Gastroesophageal sphincter (tissue), 4 donors: ENCODE measurements at places on chromosomes 4 and X.
A peak's percentile ranks its signal among the peaks of the same experiment; 100 is the strongest.

- ATAC-seq: peak; percentile 61
Observed at GRCh38 chr4:175971388-175972179, 94.1 kb upstream of the WDR17 start.

DNA sequence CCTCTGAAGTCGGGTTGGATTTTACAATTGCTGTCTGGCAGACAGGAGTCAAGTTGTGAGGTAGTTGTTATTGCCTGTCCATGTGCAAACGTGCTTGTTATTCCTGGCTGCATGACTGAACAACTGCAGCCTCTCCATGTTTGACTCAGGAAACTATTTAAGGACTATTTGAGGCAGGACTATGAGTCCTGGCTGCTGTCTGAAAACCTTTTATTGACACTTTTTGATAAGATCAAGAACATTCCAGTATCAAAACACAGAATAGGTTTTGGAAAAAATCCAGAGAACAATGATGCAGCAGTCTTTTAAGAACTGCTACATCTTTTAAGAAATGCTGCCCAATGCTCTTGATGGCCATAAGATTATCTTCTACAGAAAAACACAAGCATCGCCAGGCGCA lies 10.0 kb upstream of the SPRY1 start:
- no peak for ATAC-seq

GRCh38 chrX:79181401-79181800 lies 36.9 kb downstream of the GPR174 start:
- no peak for ATAC-seq

DNA sequence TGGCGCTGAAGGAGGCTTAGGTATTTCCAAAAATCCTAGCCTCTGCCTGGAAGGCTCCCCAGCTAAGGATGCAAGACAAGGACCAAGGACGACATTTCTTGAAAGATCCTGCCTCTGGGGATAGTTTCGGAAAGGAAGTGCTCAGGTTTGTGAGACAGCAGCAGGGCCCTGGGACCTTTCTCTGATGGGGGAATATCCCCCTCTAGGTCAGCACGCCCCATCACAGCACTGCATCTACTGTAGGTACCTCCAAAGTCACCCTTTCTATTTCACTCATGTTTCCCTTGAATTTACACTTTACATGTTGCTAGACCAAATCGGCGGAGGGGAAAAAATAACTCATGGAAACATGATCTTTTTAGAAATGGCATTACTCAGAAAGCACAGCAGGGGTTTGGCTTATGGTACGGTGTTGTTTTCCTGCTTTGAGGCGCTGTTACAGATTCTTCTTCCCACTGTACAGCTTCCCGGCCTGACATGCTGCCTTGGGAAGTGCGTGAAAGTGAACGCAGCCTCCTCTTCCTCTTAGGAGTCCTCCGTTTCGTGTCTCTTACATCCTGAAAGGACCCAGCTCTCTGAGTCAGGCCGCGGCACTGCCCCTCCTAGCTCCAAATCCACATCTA lies 77.2 kb upstream of the DHRSX start:
- ATAC-seq: no peak

DNA sequence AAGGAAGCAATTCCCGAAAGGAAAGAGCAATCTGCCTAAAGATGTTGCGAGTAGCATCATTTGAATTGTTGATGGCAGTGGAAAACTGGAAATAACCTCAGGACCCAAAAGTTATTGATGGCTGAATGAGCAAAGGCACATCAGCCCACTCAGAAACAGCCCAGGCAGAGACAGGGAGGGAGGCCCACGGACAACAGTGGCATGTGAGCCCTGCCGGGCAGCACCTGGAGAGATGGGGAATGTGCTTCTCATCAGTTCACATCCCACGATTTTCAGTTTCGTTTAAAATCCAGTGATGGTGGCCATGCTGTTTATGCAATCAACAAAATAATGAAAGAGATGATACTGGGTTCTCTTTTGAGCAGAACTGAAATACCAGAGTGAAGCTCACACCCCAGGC lies 80.0 kb downstream of the JAKMIP1 start:
- ATAC-seq: no peak

DNA sequence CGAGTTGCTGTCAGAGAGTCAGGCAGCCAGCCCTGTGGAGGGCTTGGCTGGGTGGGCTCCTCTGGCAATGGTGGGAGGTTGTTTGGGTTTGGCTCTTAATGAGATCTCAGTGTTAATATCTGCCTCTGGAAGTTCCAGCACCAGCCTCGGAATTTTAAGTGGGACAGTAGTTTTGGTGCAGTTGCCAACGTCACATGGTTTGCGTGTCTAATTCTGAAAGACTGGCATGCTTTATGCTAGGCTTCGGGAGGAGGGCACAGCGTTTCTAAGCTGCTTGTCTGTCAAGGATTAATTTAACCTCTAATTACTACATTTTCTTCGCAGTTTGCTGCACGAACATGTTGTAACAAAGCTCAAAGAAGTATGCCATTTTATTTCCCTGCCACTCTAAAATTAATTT lies 9.2 kb downstream of the MAMLD1 start:
- ATAC-seq: no peak

- ATAC-seq: no peak
Observed at GRCh38 chr4:185999207-185999606, 69.7 kb upstream of the TLR3 start.

DNA sequence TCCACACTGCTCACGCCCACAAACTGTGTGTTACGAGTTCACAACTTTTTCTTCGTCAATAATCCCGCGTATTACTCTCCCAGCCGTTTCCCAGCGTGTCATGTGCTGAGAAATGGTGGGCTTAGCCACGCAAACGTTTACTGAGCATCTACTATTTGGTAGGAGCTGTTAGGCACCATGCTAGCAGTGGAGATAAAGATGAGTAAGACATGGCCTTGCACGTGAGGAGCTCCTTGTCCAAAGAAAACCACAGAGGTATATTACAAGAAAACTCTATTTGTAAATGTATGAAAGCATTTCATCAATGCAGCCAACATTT lies 821 bp upstream of the TMEM128 start:
- ATAC-seq: no peak

- ATAC-seq: no peak
Observed at GRCh38 chr4:40828661-40829060, 78.9 kb downstream of the NSUN7 start.

DNA sequence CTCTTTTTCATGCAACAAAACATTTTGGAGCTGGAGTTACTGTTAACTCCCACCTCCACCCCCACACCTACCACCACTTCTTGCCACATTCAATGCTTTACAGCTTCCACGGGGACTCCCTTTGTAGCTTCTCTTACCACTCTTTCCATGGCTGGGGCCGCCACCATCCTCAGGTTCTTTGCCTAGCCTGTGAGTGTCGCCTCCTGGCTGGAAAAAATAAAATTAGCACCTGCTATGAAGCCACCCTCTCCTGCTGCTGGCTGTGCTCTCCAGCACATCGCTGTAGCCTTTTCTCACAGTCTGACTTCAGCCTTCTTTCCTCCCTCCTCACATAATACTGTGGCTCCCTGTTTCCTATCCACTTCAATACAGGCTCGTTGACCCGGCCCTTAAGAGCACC lies 114.4 kb downstream of the FRAS1 start:
- no peak for ATAC-seq

- ATAC-seq: no peak
Observed at GRCh38 chr4:180423712-180424057, 1819.5 kb upstream of the TENM3 start.

- no peak for ATAC-seq
Observed at GRCh38 chrX:105460376-105460775, 239.9 kb upstream of the TEX13A start.

DNA sequence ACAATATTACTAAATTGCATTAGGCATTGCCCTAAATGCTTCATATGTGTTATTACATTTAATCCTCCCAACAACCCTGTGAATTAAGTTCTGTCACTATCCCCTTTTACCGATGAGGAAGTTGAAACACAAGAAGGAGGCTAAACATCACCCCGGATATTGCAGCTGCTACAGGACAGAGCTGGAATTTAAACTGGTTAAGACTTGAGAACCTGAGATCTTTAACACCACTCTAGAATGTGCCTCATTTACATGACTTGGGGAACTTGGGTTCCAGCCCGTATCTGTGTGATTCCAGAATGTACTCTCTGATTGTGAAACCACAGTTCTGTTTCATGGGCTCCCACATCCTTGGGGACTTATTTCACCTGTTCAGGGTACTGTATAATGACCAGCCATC lies 165.1 kb upstream of the PPARGC1A start:
- ATAC-seq: no peak

DNA sequence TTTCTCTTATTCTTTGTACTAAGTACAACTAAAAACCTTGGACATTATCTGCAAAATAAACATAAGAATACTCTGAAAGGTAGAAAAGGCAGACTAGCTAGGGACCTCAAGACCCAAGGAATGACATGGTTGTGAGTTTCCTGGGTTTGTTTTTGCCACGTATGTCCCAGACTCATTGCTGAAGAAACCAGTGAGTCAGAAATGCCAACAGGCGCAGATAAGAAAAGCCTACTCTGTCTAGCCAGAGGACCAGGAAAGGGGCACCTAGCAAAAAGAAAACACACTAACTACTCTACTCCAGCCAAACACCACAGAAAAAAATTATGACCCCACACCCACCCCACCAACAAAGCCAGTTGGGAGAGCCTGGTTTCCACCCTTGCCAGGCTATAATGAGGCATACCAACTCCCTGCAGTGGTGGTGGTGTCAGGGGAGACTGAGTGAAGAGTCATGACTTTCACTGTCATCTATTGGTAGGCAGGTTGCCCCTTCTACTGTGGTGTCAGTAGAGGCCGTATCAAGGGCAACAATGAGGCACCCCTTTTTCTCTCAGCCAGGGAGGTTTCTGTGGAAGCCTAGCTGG lies 10.9 kb downstream of the MTMR1 start:
- ATAC-seq: no peak

DNA sequence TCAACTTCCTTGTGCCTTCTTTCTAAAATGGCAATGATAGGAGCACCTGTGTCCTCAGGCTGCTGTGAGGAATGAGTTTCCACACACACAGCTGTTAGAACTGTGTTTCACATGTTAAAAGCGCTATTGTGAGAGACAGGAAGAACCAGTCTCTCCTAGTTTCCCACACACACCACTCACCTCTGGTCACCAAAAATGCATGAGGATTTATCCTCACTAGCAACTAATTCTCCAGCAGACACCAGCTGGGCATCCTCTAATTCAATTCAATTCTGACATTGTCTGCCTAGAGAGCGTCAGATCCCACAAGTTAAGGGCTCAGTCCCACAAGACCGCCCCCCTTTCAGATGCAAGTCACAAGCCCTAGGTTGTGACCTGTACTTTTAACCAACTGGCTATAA lies 29.0 kb upstream of the SLC2A9 start:
- no peak for ATAC-seq

- no peak for ATAC-seq
Observed at GRCh38 chr4:150289198-150289597, 211.0 kb downstream of the DCLK2 start.

- ATAC-seq: no peak
Observed at GRCh38 chrX:45811326-45811725, 610.6 kb upstream of the DIPK2B start.

GRCh38 chr4:19776021-19776459 lies 475.7 kb upstream of the SLIT2 start:
- no peak for ATAC-seq

GRCh38 chr4:153146031-153146430 lies 58.2 kb upstream of the TRIM2 start:
- no peak for ATAC-seq

GRCh38 chrX:96621811-96622210 lies 62.8 kb upstream of the DIAPH2 start:
- ATAC-seq: no peak

DNA sequence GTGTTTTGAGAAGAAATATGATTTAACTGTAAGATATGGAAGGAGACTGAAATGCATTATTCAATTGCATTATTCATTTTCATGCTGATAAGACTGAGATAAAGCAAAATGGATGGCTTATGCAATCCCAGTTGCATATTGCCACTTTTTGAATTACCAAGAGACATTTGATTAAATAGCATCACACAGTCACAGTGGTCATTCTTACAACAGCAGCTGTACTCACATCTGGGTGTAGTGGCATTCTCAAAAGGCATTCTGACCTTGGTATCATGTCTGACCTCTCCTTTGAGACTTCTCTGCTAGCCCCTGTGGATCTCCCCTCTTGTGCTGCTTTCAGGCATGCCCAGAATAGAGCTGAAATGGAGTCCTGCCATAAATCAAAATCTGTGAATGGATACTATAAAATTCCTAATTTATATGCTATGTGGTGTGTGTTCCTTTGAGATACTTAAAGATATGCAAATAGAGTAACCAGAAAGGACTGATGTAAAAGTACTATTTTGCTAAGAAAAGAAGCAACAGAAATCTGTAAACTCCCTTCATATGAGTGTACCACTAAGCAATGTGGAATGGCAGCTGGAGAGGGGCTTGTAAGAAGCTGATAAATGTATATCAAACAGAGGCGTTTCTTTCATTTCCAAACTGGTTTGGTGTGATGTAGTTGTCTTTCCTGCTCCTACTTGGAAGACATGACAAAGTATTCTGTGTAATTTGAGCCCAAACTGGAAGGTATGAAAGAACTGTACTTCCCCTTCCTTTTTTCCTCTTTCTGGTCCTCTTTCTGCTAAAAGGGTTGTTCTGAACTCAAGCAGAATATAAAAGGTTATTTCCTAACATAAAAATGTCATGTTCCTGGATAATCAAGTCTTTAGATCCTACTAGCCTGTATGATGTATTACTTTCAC lies 25.4 kb upstream of the METAP1 start:
- no peak for ATAC-seq

DNA sequence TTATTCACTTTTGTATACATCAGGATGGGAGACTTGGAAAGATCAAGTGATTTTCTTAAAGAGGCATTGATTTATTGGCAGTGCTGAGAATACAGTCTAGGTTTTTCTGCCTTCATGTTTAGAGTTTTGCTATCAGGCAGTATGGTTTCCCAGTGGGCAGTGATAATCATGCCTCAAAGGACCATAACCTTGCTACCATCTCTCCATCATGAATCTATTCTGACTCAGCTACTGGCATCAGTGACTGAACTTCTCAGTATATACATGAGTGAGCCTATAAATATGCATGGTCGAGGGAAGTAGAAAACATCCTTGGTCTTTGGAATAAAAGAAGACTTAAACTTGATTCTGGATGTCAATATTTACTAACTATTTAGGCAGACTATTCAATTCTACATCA lies 562.0 kb upstream of the AADAT start:
- ATAC-seq: no peak

GRCh38 chr4:163284304-163284703 lies 48.1 kb downstream of the NPY1R start:
- no peak for ATAC-seq

DNA sequence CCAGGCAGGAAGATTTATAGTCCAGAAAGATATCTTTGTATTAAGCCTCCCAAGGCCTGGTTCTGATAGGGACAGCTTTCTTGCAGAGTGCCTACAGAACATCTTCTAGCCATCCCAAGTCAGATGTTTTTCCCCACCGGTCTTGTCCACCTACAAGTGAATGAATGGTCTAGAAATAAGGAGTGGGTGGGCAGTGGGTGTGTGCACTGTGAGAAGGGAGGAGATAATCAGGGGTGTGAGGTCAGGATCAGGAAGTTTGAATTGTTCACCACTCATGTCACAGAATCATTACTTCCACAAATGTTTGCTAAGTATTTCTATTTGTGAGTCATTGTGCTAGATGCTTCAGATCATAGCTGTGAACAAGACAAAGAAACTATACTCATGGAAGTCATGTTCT lies 332.6 kb downstream of the NKX6-1 start:
- ATAC-seq: no peak
